ENCODE measurements at places on chromosomes 11 and 22. TPM values are rescaled to one million over a fixed set of nuclear protein-coding genes. Genes with fewer than 3 reads are reported as not detected.
A peak's percentile ranks its signal among the peaks of the same experiment; 100 is the strongest.

The OR52W1 gene
- not detected for total RNA-seq

The OR2D2 gene
- not detected for total RNA-seq

The APOA4 gene
- not detected for total RNA-seq

DNA sequence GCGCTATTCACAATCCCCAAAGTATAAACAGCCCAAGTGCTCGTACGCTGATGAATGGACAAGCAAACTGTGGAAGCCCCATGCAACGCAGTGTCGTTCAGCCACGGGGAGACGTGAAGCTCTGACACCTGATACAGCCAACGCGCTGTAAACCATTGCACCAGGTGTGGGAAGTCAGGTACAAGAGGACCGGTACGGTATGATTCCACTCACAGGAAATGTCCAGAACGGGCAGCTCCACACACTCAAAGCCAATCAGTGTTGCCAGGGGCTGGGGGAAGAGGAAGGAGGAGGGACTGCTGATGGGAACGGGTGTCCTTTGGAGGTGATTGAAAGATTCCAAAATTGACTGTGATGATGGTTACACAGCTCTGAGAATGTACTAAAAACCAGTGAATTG is 64.5 kb downstream of the BRD1 start:
- DNase-seq = no peak

DNA sequence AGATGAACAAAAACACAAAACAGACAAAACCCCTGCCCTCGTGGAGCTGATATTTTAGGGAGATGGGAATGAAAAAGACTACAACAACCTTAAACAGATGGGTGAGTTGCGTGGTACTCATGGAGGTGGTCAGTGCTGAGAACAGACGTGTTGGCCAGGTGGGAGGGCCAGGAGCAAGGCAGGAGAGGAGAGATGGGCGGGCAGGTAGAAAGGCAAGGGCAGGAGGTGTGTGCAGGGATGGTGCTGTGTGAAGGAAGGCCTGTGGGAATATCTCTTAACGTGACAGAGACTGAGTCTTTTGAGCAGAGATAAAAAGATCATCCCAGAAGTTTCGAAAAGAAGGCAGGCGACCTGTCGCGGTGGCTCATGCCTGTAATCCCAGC is 7.0 kb downstream of the GAL start:
- DNase-seq = no peak

DNA sequence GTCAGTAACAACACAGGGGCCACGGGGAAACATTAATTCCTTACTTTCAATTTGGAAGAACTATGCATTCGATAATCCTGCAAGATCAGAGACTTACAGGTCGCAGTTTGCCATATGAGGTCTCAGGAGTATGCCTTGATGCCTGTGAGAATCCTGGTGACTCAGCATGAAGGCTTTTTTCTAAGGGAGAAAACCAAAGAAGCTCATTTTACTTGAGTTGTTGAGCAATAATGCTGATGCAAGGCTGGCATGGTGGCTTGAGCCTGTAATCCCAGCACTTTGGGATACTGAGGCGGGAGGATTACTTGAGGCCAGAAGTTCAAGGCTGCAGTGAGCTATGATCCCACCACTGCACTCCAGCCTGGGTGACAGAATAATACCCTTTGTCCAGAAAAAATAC is 26.6 kb downstream of the ATG16L2 start:
- DNase-seq = peak; percentile 13

- no peak for DNase-seq
Measured at GRCh38 chr11:72989727-72990126, 152.4 kb downstream of the FCHSD2 start.

- no peak for DNase-seq
Measured at GRCh38 chr11:2806351-2807024, 79.1 kb downstream of the CDKN1C start.

DNA sequence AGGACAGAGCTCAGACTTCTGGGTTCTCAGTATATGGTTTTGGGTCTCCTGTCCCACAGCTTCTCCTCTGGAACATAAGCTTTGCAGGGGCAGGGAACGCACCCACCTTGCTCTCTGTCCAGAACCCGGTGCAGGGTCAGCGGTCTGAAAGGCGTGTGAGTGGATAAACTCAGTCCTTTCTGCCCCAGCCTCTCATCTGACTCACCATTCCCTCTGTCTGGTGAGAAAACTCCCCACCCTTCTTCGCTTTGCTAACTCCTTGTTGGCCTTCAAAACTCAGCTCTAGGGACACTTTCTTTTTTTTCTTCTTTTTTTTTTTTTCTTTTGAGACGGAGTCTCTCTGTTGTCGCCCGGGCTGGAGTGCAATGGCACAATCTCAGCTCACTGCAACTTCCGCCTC is 68.9 kb upstream of the NUP50 start:
- DNase-seq = peak; percentile 45

GRCh38 chr11:87422566-87422965 is 384.8 kb downstream of the TMEM135 start:
- DNase-seq = no peak

DNA sequence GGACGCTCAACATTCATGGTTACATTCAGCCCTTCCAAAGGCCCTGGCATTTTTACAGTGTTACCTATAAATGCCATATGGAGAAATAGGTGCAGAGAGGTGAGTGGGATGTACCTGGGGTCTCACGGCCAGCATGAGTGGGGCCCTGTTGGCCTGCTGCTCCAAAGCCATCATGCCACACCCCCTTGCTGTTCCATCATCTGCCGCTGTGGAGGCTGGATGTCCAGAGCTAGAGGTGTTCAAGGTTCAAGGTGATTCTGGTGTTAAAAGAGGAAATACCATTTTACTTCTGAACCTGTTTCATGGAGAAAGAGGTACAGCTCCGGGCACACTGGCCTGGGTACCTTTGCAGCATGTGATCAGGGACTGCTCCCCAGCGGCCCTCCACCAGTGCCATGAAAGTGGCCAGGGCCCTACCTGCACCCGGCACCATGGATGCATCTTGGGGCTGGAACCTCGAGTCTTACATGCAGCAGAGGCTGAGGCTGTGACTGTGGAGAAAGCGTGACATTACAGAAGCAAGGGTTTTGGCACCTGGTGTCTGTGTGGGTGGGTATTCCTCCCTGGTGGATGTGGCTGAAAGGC is 68.6 kb downstream of the PARVB start:
- no peak for DNase-seq

- DNase-seq = no peak
Measured at GRCh38 chr11:101553891-101554292, 29.9 kb downstream of the TRPC6 start.

Measured in Caki2 (cell line).